ENCODE measurements at places on chromosomes 2 and 18. TPM values are rescaled to one million over a fixed set of nuclear protein-coding genes. Genes with fewer than 3 reads are reported as not detected.
A peak's percentile ranks its signal among the peaks of the same experiment; 100 is the strongest.

FAM110C gene
- total RNA-seq = 2.1 TPM

- DNase-seq = no peak
These were observed 23.9 kb downstream of the COL4A3 start for GRCh38 chr2:227188292-227188691.

DNA sequence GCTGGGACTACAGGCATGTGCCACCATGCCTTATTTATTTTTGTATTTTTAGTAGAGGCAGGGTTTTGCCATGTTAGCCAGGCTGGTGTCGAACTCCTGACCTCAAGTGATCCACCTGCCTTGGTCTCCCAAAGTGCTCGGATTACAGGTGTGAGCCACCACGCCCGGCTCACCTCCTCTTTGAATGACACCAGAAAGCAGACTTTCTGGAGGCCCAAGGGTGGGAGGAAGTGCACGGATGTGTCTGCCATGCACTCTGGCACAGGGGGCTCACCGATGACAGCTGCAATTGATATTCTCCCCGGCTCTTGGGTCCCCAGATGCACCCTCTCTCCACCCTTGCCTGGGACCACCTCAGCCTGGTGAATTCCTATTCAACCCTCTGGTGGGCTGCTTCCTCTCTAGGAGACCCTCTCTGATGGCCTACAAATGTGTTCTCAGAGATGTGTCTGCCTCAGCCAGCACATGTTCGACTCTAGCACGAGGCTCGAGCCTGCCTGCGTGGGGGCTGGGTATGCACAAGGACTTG is 87.3 kb downstream of the SEPTIN10 start:
- DNase-seq = no peak

GRCh38 chr18:46160050-46160798 is 56.0 kb downstream of the HAUS1 start:
- DNase-seq = no peak

DNA sequence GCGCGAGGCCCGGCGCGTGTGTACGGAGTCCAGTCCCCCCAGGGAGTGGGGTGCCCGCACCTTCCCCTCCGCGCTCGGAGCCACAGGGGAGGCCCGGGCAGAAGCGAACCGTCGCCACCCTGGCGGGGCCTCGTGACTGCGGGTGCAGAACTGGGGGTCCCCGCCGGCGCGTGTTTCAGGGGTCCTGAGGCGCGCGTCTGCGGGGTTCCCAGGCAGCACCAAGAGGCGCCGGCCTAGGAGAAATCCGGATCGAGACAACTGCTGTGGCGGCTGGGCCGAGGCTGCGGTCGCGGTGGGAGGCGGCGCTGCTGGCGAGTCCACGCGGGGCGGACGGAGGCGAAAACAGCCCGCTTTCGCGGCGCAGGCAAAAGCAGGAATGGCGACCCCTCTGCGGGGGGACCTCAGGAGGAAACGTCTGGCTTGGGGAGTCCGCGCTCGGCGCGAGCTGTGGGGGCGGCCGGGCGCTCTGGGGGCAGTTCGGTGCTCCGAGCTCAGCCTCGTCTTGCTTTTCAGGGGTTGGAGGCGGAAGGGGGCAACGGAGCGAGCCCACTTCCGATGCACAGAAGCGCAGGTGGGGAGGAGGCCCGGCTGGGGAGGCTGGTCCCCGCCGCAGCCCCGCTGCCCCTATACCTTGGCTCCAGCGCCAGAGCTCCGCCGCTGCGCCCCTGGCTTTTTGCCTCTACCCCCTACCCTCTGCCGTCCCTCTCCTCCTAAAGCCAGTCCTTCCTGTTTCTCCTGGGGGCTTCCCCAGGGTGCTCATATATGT is 81.5 kb upstream of the LDLRAD4 start:
- DNase-seq = peak; percentile 68

GRCh38 chr2:3432693-3433338 is 53.3 kb downstream of the TRAPPC12 start:
- no peak for DNase-seq

DYSF gene
- total RNA-seq = 7.3 TPM

TSPYL6 gene
- not detected for total RNA-seq

- DNase-seq = no peak
These were observed 805.2 kb downstream of the GALR1 start for GRCh38 chr18:78054801-78055200.

ACYP2 gene
- 9.9 TPM for total RNA-seq

- DNase-seq = peak; percentile 18
These were observed 118.6 kb downstream of the PTGR3 start for GRCh38 chr18:75090336-75090735.

CFC1 gene
- total RNA-seq = not detected

DNA sequence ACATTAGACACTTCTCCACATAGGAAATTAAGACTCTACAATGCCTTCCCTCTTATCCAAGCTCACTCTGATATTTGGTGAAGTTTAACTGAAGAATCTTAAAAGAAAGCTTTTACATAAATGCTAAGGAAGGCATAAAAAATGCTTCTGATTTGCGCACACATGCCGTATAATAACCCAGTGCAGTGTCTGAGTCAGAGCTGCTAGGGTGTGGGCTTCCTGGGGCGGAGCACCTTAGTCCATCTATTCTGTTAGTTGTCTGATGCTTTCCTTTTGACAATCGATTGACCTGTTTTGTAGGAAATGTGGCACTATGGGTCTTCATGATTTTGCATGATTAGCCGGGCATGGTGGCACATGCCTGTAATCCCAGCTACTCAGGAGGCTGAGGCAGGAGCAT is 231.5 kb downstream of the AFF3 start:
- DNase-seq = no peak

NCKAP5 gene
- total RNA-seq = not detected

GDF7 gene
- not detected for total RNA-seq

LCT gene
- 0.41 TPM for total RNA-seq

- no peak for DNase-seq
These were observed 46.3 kb downstream of the EMX1 start for GRCh38 chr2:72963423-72964145.

DNA sequence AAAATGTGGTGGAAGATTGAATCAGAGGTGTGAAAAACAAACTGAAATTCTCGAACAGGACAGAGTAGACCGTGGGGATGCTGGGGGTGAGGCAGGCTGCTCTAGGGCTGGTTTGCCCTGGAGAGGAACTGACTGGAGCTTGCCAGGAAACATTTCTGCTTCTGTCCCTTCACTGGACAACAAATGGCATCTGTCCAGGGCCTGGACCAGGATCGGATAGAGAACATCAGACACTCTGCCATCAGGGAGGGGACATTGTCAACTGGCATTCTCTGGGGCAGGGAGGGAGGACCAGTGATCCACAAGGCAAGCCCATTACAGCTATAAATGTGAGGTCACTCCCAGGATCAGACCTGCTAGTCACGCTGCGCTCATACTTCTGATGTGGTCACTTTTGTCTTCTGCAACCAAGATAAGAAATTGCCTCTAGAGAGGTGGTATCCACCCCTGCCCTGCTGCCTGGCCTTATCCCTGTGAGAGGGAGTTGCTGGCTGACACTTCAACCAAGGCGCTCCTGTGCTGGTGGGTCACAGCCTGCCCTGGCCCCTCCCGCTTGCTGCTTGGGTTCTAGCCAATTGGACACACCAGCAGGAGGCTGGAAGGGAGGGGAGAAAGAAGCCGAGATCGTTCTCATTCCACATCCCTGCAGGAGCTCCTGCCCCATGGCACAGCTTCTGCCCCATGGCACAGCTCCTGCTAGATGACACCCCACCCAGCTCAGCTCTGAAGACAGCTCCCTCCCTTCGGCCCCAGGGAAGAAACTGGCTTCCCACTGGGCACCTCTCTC is 8.7 kb downstream of the NPPC start:
- DNase-seq = no peak

- DNase-seq = no peak
These were observed 21.5 kb downstream of the PCARE start for GRCh38 chr2:29052807-29053206.

DNA sequence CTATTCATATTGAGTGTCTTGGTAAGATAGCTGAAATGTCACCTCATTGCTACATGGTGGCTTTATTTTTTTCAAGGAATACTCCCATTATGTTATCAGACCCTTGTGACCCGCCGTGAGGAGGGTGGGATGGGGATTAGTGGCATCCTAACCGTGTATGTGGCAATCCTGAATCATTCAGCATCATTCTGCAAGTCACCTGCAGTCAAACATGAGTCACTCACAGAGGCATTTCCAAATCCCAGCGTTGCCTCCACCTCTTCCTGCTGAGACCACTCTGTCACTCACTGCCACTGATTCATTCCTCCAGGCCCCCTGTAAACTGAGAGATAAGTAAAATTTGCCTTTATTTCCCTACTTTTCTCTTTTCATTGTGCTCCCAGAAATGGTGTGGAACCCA is 307.4 kb upstream of the KLHL29 start:
- DNase-seq = no peak

KIF1A gene
- total RNA-seq = 0.76 TPM
